GM03348 (cell line): ENCODE measurements at places on chromosomes 1 and 21.

DNA sequence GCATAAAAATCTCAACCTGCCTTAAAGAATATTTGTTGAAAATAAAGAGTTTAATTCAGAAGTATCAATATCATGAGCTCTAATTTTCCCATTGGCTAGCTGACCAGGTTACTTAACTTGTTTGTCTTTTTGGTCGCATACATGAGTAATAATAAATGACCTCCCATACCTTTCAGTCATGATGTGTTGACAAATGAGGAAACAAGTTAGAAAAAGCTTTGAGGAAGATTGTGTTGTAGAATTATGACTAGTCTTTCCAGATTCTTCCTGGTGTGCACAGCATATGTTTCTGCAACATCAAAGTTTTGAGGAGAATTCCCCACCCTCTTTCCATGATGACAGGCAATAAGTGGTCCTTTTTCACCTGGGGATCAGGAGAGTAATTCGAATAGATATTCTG, 17.6 kb upstream of the PAPPA2 start:
- DNase-seq: no peak

DNA sequence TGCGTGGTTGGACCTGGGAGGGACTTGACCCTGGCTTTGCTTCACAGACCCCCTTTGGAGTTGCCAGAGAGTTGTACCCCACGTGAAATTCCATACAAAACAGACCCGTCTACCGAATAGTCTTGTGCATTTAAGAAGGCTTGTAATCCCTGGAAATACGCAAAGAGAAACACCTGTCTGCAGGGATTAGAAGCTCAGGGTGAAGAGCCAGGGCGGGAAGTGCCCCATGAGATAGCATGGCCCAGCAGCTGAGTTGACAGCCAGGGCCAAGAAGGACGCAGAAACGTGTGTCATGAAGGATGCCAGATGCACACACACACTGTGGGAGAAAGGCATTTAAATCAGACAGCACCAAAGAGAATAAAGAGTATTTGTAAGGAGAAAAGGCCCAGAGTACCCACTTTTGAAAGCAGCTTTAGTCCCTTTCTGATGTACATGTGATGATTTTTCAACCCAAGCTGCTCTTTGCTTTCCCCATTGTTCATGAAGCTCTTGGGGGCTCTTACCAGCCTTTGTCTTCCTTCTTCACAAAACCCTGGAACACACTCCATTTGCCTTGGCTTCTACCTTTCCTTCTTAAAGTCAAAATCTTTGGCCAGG, 46.6 kb downstream of the PCP4 start:
- DNase-seq: no peak

DNA sequence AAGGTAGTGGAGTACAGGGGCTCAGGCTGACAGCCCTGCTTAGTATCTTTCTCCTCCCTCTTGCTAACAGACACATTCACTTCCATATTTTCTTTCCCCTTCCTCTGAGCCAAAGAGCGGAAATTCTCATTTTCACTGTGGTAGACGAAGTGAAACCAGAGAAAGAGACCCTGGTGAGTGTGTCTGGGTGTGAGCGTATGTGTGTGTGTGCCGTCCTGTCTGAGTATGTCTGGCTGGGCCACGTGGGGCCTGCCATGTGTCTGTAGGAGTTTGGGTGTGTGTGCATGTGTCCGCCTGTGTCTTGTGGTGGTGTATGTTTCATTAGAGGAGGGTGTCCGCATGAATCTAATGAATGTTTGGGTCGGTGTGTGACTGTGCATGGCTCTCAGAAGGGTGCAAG, 1.7 kb downstream of the COL8A2 start:
- no peak for DNase-seq

DNA sequence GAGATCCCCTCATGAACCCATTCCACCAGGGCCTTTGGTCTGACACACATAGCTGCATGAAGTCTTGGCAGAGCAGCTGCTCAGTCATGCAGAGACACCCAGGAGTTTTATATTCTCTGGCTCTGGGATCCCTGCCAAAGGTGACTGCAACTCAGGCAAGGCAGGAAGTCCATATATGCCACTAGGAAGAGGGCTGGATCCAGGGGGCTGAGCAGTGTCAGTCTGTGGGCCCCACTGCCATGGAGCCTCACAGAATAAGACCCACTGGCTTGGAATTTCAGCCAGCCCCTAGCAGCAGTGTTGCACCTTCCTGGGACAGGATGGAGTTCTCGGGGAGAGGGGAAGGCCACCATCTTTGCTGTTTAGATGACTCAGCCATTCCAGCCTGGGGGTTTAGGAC, 199.7 kb downstream of the TBX15 start:
- no peak for DNase-seq

- DNase-seq: no peak
These were observed 50.3 kb downstream of the PTBP2 start for GRCh38 chr1:96771847-96772246.

GRCh38 chr21:17200250-17200649, 312.6 kb upstream of the CXADR start:
- no peak for DNase-seq
